ENCODE measurements at places on chromosomes 12 and 14. TPM values are rescaled to one million over a fixed set of nuclear protein-coding genes. Genes with fewer than 3 reads are reported as not detected.

The GPD1 gene
- 63.6 TPM for total RNA-seq

The PAN2 gene
- 27.2 TPM for total RNA-seq

The SELPLG gene
- total RNA-seq = 1.3 TPM

DNA sequence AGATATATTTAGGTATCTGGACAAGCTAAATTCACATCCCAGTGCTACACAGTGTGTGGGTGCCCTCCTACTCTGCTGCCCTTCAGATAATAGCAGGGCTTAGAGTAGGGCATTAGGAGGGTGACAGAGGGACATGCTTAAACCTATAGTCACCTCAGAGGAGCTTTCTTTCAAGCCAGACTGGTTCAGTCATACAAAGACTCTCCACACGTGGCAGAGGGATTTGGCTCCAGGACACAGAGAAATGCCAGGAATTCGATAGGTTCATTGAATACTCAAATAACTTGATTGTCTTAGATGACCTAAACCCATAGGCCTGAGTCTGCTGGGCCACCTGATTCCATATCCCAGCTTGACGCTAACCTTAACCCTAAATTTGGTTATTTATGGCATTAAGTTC, 163.5 kb downstream of the TPH2 start:
- no peak for DNase-seq

DNA sequence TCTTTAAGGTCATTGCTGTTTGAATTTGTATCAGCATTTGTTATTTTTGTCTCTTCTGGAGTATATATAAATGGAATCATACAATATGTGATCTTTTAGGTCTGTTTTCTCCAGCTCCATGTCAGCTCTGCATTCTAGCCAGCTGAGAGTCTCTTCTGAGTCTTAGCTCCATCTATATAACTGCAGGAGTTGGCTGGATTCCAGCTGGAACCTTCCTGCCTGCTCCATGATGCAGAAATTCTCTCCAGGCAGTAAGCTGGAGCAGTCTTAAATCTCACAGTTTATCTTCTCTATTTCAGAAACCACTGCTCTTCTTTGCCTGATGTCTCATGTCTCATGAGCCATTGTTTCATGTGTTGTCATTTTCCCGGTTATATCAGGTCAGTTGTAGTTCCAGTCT, 827.6 kb downstream of the NRXN3 start:
- no peak for DNase-seq

DNA sequence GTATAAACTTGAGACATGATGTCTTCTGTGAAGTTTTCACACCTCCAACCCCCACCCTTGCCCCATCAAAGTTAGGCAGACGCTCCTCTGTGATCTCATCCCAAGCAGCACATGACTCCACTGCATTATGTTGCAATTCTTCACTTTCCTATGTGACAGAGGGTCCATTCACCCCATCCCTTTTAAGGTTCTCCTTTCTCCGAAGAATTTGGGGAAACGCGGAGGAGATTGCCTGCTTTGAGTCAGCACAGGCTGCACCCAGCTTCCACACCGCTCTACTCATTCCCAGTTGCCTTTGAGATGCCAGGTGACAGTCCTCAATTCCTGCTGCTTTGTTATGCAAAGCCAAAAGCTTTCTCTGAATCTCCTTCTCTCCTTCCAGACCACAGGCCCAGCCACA, 61.8 kb downstream of the PHLDA1 start:
- no peak for DNase-seq

DNA sequence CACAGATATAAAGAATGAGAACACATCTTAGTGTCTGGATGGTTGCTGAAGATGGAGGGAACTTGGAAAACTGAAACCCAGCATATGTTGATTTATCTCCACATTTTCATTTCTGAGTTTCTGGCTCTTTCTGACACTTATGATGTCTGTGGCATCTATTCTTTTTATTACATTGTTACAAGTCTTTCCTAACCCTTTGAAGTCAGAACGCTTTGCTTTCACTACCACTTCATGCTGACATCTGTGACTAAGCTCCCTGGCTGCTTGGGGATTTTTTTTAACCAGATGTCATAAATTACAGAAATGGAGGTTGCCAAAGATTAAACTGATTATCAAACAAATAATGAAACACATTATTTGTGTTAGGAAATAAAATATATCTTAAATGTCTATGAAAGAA, 188.7 kb downstream of the KITLG start:
- no peak for DNase-seq

GRCh38 chr14:74905595-74906142, 17.4 kb downstream of the RPS6KL1 start:
- peak; percentile 89 for DNase-seq

- no peak for DNase-seq
Measured at GRCh38 chr12:40312982-40313576, 88.3 kb downstream of the LRRK2 start.

GRCh38 chr12:92041742-92042141, 103.9 kb downstream of the BTG1 start:
- no peak for DNase-seq

GRCh38 chr12:90710711-90711110, 244.3 kb downstream of the CCER1 start:
- no peak for DNase-seq

DNA sequence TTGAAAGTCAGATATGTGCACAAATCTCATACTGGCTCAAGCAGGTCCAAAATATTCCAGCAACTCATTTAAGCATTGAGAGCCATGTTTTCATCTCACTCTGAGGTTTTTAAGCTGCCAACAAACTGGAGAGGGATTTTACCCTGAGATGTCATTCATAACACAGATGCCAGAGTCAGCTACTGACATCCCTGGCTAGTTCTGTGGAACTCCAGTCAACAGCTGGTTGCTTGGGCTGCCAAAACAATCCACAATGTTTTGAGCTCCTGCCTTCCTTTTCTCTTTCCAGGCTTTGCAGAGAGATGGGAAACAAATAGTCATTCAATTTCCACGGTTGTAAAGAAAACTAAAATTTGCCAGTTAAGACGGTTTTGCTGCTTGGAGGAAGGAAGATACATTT, 621.2 kb upstream of the FBXO33 start:
- no peak for DNase-seq

DNA sequence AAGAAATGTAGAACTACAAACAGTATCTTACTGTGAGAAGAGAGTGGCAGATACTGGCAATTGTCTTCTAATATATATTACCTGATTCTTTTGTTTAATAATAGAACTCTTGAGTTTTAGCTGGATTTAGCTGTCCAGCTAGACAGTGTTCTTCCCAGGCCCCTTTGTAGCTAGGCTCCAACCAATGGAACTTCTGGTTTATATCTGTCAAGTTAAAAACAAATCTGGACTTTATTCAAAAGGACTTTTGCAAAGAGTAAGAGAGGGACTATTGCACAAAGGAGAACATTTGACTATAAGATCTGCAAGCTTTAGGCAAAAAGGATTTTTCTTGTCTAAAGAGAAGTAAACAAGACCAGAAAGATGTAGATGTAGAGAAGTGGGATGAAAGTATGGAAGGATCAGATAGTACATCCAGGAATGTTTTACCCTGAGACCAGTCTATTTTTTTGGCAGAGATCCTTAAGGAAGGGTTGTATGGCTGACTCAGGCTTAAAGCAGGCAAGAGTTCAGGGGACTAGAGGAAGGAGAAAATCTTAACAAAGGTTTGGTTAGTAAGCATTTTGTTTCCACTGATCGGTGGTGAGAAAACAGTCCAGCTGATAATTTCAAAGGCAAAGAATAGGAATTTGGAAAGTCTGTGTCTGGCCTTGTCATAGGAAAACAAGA, 111.1 kb upstream of the PLEKHA5 start:
- no peak for DNase-seq

- DNase-seq = no peak
Measured at GRCh38 chr12:45708901-45709300, 20.6 kb upstream of the ARID2 start.

GRCh38 chr12:95767703-95768102, 22.9 kb downstream of the NTN4 start:
- DNase-seq = no peak

- DNase-seq = no peak
Measured at GRCh38 chr14:74241652-74242017, 2.4 kb downstream of the VSX2 start.

Measured in suprapubic skin (tissue), 4 donors.